ENCODE measurements at places on chromosomes 12 and 14.
A peak's percentile ranks its signal among the peaks of the same experiment; 100 is the strongest.

GRCh38 chr12:124660851-124661250 lies 93.4 kb upstream of the NCOR2 start:
- DNase-seq = no peak

GRCh38 chr14:105151084-105151837 lies 17.3 kb downstream of the JAG2 start:
- DNase-seq = no peak

DNA sequence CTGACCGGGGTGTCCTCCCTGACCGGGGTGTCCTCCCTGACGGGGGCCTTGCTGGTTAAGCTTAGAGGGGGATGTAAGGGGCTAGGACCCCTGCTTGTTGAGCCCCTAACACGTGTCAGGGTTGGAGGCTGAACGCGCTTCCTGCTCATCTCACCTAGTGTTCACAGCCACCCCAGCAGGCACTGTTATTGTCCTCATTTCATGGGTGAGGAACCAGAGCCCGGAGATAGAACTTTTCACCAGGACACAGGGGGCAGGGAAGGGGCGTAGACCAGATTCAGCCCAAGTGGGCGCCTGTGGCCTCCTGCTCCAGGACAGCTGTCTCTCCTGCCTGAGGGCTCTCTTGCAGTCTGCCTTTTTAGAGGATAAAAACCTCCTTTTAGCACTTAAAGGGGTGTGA lies 236.3 kb downstream of the GLT1D1 start:
- DNase-seq = no peak

DNA sequence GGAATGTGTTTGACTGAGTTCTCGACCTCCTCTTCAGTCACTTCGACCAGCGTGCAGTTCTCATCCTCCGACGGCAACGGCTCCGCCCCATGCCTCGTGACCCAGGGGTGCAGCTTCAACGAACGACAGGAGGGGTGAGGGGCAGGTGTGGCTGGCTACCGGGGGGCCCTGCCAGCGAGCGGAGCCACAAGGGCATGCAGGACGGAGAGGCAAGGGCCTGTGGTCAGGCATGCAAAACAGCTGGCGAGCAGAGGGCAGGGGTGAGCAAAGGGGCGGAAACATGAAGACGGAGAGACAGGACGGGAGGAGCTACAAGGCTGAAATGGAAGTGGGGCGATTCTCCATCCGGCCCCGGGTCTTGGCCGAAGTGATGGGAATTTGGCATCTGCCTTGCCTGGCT lies 38.7 kb downstream of the P2RX4 start:
- DNase-seq = peak; percentile 71

- DNase-seq = no peak
Observed at GRCh38 chr14:34257505-34257904, 204.5 kb downstream of the SPTSSA start.

- DNase-seq = no peak
Observed at GRCh38 chr14:22382955-22383354, 206.1 kb downstream of the DAD1 start.

DNA sequence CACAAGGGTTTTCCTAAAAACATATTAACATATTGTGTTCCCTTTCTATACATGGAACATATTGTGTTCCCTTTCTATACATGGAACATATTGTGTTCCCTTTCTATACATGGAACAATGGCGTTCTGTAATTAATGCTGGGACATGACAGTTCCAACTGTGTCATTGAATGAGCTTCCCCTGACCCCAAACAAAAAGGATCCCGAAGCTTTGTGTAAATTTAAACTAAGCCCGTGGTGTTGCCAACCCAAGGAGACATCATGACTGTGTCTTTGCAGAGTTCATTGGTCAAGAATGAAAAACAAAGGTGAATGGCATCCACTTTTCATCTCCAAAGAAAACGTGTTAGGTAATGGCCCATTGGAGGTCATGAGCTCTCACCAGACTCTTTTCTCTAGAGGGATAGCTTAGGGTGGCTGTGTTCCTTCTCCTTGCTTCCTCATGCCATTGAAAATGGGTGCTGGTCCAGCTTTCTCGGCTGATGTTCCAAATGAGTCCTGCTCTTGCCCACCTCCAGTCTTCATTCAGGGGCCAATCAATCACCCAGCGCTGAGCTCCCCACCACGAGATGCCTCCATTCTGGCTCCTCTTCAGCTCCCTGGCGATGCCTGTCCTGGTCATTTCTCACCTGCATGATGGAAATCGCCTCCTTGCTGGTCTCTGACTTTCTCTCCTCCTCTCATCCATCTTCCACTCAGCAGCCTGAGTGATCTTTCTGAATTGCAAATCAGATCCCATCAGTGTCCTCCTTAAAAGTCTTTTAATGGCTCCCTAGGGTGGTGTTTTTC lies 156.1 kb downstream of the VRK1 start:
- DNase-seq = no peak

GRCh38 chr12:95321516-95322246 lies 104.1 kb downstream of the VEZT start:
- no peak for DNase-seq

DNA sequence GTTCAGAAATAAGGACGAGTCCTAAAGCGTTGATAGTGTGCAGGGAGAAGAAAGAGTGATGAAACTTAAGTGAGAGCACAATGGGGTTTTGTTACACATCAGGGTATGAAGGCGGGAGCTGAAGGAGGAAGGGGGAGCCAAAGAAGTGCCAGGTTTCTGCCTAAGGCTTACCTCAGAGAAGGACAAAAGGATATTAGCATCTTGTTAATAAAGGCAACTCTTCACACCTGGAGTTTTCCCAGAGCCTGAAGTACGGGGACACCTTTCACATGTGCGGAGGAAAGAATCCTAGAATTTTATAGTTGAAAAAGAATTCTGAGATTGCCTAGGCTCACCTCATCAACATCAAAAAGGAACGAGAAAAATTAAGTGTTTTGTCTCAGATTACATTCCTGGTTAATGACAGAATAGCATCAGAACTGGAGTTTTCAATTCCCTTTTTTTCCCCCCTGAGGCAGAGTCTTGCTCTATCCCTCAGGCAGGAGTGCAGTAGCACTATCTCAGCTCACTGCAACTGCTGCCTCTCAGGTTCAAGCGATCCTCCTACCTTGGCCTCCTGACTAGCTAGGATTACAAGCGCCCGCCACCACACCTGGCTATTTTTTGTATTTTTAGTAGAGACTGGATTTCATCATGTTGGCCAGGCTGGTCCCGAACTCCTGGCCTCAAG lies 2.2 kb upstream of the SAV1 start:
- no peak for DNase-seq

- DNase-seq = no peak
Observed at GRCh38 chr12:67354322-67354721, 85.2 kb downstream of the CAND1 start.

DNA sequence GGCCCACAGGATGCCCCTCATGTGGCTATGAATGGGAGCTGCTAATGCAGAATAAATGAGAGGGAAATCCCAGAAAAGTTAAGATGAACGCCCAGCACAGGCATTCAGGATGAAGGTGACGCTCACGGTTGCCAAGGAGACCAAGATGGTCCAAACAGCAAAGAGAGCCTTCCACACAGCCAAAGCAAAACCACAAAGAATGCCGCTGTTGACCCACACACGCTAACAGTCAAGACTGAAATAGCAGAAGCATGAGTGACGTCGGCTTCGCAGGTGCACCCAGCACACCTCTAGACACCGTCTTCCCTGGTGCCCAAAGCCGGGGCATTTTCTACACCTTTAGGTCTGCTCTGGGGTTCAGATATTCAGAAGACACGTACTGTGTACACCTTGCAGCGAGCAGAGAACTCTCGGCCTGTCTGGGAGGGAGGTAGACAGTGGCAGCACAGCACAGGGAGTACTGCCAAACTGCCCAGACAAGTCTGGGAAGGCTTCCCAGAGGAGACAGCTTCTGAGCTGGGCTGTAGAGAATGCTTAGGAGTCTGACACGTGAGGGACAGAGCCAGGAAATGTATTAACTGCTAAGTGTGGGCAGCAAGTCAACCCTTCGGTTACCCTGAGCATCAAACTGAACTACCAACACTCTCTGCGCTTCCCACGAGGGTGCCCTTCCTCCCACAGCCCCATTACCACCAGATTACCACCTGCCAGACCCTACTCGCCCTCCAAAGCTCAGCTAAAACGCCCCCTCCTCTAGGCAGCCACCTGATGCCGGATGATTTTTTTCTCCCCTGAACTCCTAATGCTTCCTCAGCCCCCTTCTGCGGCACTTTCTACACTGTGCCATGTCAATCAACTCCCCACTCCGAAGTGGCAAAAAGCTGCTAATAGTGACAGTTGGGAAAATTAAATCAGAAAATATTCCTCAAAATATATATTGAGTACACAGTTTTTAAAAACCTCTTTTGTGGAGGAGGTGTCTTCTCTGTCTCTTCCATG lies 50.1 kb downstream of the CCDC88C start:
- DNase-seq = peak; percentile 73

GRCh38 chr12:124752437-124753227 lies 111.0 kb downstream of the SCARB1 start:
- DNase-seq = no peak

GRCh38 chr14:69096781-69097475 lies 56.0 kb downstream of the DCAF5 start:
- no peak for DNase-seq

DNA sequence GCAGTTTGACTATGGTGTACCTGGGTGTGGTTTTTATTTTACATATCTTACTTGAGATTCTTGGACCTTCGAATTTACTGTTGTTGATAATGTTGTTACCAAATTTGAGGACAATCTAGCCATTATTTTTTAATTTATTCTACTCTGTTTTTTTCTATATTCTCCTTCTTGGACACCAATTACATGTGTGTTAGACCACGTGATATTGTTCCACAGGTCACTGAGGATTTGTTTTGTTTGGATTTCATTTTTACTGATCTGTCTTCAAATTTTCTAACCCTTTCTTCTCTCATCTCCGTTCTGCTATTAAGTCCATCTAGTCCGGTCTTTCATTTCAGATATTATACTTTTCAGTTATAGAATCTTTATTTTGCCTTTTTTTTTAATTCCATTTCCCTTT lies 204.9 kb upstream of the BCL2L14 start:
- no peak for DNase-seq

DNA sequence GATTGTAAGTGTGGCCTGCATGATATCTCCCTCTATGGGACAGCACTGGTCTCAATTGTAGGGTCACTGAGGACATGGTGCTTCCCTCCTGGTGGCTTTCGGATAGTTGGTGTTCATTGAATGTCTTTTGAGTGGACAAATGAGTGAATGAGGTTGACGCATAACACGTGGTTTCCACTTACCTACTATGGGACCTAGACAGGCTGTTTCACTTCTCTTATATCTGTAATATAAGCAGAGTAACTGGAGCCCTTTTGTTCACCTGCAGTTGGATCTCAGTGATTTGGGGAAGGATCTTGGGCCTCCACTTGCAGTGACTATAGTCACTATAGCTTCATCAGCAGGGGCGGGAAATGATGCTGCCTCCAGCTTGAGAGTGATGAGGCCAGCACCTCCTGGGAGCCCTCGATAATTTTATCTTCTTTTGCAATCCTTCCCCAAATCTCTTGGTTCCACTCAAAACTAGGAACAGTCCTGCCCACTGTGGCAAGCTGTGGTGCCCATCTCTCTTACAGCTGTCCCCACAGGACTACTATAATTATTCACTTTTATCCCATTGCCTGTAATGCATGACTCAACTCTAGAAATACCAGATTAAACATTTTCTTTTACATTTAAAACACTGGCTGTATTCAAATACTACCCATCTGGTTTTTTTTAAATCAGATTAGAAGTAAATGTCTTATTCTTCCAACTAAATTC lies 242.9 kb downstream of the CHST11 start:
- DNase-seq = no peak

GRCh38 chr12:15982471-15982870 lies 71.3 kb downstream of the DERA start:
- DNase-seq = no peak

DNA sequence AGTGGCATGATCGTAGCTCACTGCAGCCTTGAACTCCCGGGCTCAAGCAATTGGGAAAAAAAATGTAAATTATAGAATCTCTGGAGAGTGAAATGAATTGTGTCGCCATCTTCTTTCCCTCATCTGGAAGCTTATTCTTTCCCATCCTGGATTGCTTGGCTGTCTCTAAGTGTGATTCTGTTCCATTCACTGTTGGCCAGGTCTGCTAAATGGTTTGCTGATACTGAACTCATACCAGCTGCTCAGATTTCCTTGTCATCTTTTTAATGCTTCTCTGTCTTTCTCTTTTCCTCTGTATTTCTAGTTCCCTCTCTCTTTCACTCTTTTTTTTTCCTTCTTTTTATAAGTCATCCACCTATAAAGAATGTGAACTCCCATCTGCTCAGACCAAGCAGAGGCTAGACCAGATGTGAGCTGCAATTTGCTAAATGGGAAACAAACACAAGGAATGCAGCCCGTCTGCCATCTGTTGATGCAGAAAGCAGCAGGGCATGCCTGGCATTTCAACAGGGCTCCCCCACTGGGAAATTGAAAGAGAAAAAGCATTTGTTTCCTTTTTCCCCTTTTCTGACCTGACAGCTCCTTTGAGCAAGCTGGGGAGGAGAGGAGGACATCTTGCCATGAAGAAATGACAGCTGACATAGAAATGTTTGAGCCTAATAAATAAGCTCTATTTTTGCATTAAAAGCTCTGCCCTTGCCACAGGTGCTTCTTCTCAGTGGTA lies 1823.6 kb upstream of the FLRT2 start:
- no peak for DNase-seq

DNA sequence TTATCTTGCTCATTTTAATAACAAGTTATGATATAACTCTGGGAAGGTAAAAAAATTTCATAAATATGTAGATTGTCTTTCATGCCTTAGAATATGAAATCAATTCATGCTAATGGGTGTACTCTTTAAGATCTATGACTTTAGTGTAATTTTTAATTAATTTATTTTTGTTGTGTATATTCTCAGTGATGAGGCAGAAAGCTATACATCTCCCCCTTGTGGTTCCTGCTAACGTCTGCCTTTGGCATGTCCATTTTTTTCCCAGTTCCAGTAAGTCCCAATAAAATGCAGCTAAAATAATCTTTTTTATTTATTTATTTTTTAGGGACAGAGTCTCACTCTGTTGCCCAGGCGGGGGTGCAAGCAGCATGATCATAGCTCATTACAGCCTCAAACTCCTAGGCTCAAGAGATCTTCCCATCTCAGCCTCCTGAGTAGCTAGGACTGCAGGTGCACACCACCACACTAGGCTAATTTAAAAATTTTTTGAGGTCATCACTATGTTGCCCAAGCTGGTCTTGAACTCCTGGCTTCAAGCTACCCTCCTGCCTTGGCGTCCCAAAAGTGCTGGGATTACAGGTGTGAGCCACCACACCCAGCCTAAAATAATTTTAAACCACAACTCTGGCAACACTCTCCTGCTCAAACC lies 3.3 kb upstream of the CHURC1 start:
- no peak for DNase-seq

DNA sequence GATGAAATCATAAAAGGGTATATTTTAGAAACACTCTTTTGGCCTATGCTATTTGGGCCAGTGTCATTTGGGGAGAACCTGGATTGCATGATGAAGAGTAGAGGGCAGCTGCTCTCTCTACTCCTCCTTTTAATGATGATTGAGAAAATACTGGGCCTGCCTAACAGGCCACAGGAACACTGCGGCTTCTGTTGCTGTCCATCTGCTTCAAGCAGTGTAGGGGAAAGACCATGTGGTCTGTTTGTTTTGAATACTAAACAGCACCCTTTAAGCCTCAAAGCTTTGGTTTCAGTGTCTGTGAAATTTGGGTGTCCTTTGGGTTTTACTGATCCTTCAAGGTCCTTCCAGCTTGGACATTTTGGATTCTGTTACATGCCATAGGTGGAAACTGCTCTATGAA lies 78.0 kb downstream of the TTC6 start:
- no peak for DNase-seq
